Osteocyte (in vitro differentiated cells): ENCODE measurements at places on chromosomes 1 and 21.

DNA sequence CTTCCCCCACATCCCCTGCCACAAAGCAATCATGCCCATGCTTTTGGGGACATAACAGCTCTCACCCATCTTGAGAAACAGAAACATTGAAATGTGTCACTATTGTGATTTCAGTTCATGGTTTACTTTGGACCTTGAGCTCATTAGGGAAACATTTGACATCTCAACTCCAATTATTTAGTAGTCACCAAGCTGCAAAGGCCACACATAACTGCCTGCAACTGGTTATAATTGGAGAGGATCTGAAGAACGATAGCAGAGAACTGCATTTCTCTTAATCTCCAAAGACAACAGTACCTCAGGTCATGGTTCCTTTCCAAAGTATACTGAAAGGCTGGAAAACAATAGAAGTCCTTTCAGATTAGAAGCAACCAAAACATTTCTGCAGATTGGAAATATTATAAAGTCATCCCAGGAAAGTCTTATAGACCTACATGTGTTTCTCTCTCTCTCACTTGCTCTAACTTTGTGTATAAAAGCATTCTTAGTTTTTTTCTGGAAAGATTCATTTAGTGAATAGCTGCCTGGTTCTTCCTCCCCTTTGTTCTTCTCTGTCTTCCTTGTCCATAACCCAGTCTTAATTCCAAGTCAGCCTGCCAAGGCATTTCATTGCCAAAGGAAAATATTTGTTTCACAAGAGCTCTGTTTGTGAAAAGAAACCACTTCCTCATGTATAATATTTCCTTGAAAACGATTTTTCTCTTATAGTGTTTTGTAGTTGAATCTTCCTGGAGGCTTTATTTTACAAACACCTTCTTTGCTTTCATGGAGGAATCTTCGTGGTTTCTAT is 426.8 kb downstream of the ADGRL2 start:
- peak overlapping the region; percentile 91 for H3K27ac ChIP-seq
- H3K4me3 ChIP-seq = no peak overlapping the region

DNA sequence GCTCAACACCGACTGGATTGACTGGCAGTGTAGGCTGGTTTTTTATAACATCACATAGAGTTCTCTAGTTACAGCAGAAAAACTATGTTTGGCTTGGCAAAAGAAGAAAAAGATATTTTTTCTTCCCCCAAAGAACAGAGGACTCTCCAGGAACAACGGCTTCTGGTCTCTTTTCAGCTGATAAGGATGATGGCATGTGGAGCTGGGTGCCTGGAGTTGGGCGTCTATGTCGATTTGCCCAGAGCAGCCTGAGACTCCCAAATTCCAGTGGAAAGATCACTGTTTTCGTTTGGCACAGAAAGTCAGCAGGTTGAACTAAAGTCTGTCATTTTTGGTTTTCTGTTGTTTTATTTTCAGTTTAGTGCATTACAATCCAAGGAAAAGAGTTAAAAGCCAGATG is 91.1 kb downstream of the SMYD2 start:
- no peak overlapping the region for H3K4me3 ChIP-seq
- peaks cover 59% of the 10 kb centered on the region for H3K36me3 ChIP-seq
- no peaks in the 10 kb centered on the region for H3K27me3 ChIP-seq
- peak overlapping the region; percentile 82 for H3K27ac ChIP-seq
- peaks cover 61% of the 10 kb centered on the region for H3K4me1 ChIP-seq

GRCh38 chr1:248054671-248055070 is 8.0 kb downstream of the OR2L3 start:
- H3K4me3 ChIP-seq = no peak overlapping the region
- no peaks in the 10 kb centered on the region for H3K36me3 ChIP-seq
- no peaks in the 10 kb centered on the region for H3K4me1 ChIP-seq
- H3K27me3 ChIP-seq = no peaks in the 10 kb centered on the region

- no peaks in the 10 kb centered on the region for H3K27me3 ChIP-seq
- H3K27ac ChIP-seq = peak overlapping the region; percentile 83
- no peaks in the 10 kb centered on the region for H3K36me3 ChIP-seq
- H3K4me3 ChIP-seq = no peak overlapping the region
- no peak for DNase-seq
- H3K4me1 ChIP-seq = peaks cover 32% of the 10 kb centered on the region
Observed at GRCh38 chr1:170620164-170620563, 43.8 kb upstream of the PRRX1 start.

DNA sequence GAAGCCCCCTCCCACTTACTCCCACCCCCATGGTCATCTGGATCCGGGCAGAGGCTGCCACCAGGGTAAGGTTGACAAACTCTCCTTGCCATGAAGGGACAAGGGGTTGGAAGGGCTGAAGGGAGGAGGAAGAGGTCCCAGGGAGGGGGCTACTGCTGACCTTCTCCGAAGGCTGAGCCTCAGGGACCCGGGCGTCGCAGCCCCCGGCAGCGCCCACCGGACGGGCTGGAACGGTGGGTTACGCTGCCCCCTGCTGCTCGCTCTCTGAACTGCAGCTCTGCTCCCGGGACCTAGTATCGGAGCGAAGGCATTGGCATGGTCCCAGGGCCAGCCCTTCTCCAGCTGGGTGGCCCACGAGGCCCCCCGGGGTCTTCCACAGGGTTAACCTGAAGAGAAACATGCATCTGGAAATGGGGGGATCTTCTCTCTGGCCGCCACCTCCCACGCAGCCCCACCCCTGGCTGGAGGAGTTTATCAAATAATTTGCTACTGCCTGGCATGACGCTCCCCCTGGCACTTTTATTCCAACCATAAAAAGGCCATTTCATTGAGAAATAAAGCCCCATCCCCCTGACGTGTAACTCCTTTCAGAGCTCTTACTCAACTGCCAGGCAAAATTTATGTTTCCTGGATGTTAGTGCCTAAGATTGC is 70.4 kb upstream of the TARDBP start:
- H3K4me1 ChIP-seq = peaks cover 14% of the 10 kb centered on the region
- peak; percentile 89 for DNase-seq
- no peak overlapping the region for H3K27ac ChIP-seq
- H3K36me3 ChIP-seq = no peaks in the 10 kb centered on the region
- H3K4me3 ChIP-seq = no peak overlapping the region

DNA sequence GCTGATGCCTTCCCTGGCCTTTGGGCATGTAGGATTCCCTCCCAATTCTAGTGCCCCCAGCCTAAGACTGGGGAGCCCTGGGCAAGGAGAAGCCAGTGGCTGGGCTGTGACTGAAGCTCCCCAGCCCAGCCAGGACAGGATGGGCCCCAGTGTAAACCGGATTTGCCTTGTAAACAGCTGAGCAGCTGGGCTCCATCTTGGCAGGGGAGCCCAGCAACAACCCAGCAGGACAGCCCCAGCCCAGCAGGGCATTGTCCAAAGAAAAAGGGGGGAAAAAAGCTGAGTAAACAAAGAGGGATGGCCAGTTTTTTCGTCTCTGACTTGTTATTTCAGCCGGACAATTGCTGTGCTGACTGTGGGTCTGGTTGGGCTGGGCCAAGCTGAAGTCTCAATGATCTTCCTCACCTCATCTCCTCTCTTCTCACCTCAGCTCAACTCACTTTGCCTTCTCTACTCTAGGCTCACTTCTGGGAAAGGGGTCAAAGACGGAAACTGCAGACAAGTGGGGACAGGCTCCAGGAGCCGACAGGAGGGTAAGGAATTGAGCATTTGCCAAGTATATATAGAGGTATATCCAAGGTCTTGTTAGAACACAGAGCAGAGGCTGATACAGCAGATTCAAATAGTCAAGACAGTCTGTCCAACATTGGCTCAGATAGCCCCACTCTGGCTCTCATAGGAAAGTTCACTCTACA is 97.7 kb downstream of the TMEM53 start:
- H3K27me3 ChIP-seq = peaks cover 29% of the 10 kb centered on the region
- peaks cover 21% of the 10 kb centered on the region for H3K4me1 ChIP-seq
- DNase-seq = no peak

GRCh38 chr1:85596531-85596930 is 16.0 kb downstream of the CCN1 start:
- DNase-seq = no peak
- H3K27ac ChIP-seq = no peak overlapping the region
- H3K27me3 ChIP-seq = no peaks in the 10 kb centered on the region
- no peak overlapping the region for H3K4me3 ChIP-seq
- peaks cover 6% of the 10 kb centered on the region for H3K36me3 ChIP-seq

GRCh38 chr1:24896596-24897262 is 33.3 kb downstream of the RUNX3 start:
- peak; percentile 70 for DNase-seq
- peaks cover 3% of the 10 kb centered on the region for H3K36me3 ChIP-seq
- peaks cover 38% of the 10 kb centered on the region for H3K27me3 ChIP-seq

DNA sequence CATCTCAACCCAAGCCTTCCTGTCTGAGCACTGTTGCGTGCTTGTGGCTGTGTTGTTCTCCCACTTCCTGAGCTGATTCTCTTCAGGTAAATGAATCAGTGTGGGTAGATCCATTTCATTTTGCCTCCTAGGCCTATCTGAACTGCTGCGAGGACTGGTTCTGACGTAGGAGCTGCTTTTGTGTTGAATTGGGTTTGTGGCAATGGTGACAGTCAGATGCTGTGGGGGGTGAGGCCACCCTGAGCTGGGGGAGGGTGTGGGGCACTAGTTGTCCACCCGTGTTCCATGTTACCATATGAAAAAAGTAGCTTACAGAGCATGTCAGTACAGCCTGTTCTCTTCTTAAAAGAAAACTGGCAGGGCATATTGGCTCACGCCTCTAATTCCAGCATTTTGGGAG is 81.5 kb downstream of the MRPS6 start:
- H3K4me1 ChIP-seq = peaks cover 16% of the 10 kb centered on the region
- H3K27me3 ChIP-seq = no peaks in the 10 kb centered on the region
- no peak overlapping the region for H3K27ac ChIP-seq
- H3K36me3 ChIP-seq = peaks cover 26% of the 10 kb centered on the region
- DNase-seq = no peak
- no peak overlapping the region for H3K4me3 ChIP-seq

DNA sequence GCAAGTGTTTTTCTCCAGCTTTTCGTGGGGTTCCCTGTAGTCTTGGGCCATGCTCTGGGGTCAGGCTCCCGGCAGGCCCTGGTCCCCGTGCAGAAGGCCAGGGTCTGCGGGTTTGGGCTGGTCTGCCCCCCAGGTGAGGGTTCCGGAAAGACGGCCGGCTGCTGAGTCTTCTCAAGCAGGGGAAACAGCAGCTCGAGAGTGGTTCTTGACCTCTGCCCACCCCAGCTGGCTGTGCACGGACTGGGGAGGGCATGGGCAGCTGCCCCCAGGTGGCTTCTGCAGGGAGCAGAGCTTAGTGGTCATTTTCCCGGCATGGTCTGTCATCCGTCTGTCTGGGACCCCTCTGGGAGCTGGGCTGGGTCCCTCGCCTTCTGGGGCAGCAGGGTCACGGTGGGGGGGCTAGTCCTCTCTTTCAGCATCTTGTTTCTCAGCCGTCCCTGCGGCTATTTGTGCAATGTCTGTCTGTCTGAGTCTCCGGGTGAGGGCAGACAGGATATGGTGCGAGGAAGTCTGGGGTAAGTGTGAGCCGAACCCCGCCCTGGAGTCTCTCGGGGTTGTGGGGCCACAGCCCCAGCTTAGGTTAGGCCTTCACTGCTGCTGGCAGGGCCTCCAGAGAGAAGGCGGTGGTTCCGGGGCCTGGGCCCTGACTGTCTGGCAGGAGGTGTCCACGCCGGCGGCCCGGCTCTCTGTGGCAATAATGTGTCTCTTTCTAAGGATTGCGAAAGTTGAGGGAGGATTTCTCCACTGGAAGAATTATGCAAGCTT is 6.1 kb downstream of the SKI start:
- peaks cover 12% of the 10 kb centered on the region for H3K36me3 ChIP-seq
- peak overlapping the region; percentile 96 for H3K27ac ChIP-seq
- H3K4me1 ChIP-seq = peaks cover 75% of the 10 kb centered on the region
- H3K4me3 ChIP-seq = peak overlapping the region; percentile 73
- DNase-seq = peak; percentile 91

DNA sequence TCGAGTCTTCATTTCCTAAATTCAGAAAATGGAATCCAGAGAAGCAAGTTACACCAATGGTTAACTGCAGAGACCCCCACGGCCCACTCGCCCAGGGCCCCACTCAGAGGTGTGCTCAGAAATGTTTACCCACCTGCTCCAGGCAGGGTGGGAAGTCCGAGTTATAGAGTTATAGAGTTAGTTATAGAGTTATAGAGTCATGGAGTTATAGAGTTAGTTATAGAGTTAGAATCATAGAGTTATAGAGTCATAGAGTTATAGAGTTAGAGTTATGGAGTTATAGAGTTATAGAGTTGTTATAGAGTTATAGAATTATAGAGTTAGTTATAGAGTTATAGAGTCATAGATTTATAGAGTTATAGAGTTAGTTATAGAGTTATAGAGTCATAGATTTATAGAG is 31.7 kb downstream of the UBASH3A start:
- H3K27ac ChIP-seq = no peak overlapping the region
- no peaks in the 10 kb centered on the region for H3K36me3 ChIP-seq
- H3K27me3 ChIP-seq = no peaks in the 10 kb centered on the region
- no peak overlapping the region for H3K4me3 ChIP-seq
- no peak for DNase-seq

DNA sequence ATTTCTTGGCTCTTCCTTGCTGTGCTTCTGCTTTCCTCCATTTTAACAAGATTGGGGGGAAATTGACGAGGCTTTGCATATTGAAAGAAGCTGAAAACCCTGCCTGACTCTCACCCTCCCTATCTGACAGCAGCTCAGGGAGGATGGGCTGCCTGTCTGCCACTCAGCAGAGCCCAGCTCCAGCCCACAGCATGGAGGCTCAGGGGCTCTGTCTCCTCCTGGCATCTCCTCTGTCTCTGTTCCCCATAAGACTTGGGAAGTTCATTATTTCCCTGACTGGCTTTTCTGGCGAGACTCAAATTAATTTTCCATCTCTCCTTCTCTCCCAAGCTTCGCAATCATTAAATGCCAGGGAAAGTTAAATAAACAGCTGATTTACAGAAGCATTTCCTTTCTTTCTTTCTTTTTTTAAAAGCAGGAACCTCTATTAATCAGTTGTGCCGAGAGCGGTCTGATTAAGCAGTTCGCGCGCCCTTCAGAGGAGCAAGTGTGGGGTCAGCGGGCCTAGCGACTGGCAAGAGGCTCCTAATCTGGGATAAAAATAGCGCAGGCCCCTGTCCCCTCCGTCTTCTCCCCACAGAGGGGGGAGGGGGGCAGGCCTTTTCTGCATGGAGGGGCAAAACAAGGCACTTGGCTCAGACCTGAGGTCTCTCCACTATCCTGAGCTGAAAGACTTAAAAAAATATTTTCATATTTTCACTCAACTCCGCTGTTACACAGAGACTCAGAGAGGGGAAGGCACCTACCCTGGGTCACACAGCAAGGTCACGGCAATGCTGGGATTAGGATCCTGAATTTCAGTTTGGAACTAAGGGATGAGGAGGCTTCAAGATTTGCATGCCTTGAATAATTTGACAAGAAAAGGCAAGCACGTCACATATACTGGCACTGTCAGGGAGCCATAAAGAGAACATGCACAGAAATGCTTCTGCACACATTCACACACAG is 170.4 kb downstream of the ACTL8 start:
- no peaks in the 10 kb centered on the region for H3K4me1 ChIP-seq
- no peaks in the 10 kb centered on the region for H3K27me3 ChIP-seq
- H3K4me3 ChIP-seq = no peak overlapping the region
- no peak overlapping the region for H3K27ac ChIP-seq
- no peaks in the 10 kb centered on the region for H3K36me3 ChIP-seq

- H3K27ac ChIP-seq = no peak overlapping the region
- peaks cover 5% of the 10 kb centered on the region for H3K27me3 ChIP-seq
- H3K4me3 ChIP-seq = no peak overlapping the region
- no peak for DNase-seq
Observed at GRCh38 chr21:39568361-39568760, 44.4 kb upstream of the B3GALT5 start.

GRCh38 chr1:81703391-81703755 is 97.4 kb upstream of the ADGRL2 start:
- DNase-seq = no peak
- peaks cover 63% of the 10 kb centered on the region for H3K4me1 ChIP-seq
- peak overlapping the region; percentile 79 for H3K27ac ChIP-seq
- H3K4me3 ChIP-seq = no peak overlapping the region
- no peaks in the 10 kb centered on the region for H3K27me3 ChIP-seq
- no peaks in the 10 kb centered on the region for H3K36me3 ChIP-seq

- H3K4me1 ChIP-seq = peaks cover 32% of the 10 kb centered on the region
- peaks cover 20% of the 10 kb centered on the region for H3K27me3 ChIP-seq
- peak overlapping the region; percentile 60 for H3K4me3 ChIP-seq
Observed at GRCh38 chr1:40315795-40316594, 1.1 kb downstream of the COL9A2 start.
